AG09319 (cell line): ENCODE measurements at places on chromosomes 13 and 19.

DNA sequence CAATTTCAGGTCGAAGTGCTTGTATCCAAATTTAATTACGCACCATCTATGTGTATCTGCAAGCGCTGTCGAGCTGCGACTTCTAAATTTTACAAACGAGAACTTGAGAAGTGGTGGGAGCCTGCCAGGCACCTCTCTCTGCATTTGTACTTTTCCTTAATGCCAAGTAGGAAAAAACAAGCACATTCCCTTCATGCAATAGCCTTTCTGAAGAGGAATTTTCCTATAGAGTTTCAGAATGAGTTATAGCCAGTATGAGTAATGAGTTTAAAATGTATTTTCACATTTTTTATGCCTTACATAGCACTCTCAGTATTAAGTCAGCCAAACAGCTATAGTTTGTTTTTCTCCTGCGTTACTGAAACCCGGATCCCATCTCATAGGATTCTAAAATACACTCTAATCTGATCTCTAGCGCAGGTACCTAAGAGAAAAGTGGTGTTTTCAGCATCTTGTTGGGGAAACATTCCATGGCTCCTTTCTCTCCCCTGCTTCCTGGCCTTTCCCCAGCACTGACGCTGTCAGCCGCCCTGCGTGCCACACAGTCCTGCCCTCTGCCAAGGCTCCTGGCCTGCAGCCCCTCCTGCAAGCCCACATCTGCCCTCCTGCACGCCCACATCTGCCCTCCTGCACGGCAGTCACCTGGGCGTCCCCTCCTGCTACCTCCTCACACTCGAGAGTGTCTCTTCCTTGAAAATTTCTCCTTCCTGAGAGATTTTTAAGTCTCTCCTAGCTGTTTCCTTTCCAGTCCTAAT, 526.9 kb downstream of the MYO16 start:
- DNase-seq: peak; percentile 54

DNA sequence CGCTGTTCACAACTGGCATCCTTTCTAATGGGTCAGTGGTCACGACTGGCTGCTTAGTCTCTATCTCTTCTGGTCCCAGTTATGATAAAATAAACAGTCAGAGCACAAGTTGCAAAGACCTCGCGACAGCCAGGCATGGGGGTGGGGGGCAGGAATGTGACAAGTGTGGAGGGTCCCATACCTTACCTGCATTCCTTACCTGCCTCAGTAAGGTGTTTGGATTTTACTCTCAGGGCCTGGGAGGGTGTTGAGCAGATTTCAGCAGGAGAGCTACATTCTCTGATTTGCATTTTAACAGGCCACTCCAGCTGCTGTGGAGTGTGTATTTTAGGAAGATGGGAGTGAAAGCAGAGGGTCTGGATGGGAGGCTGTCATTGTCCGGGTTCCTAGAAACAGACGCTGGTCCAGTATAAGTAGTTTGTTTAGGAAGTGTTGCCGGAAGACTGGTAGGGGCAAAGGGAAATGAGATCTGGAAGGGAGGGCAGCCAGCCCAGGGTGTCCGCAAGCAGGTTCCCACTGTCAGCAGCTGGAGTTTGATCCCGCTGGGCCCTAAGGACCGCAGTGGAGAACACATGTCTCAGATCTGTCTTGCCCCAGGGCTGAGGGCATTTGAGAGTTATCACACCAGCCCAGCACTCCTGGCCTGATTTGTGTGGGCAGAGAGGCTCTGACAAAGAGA, 920.0 kb downstream of the UQCRFS1 start:
- no peak for DNase-seq

GRCh38 chr19:51089786-51090185, 7.1 kb upstream of the KLK14 start:
- DNase-seq: no peak

GRCh38 chr13:102090532-102090931, 311.3 kb downstream of the FGF14 start:
- DNase-seq: no peak

- no peak for DNase-seq
Measured at GRCh38 chr13:57784633-57785032, 153.1 kb downstream of the PCDH17 start.

DNA sequence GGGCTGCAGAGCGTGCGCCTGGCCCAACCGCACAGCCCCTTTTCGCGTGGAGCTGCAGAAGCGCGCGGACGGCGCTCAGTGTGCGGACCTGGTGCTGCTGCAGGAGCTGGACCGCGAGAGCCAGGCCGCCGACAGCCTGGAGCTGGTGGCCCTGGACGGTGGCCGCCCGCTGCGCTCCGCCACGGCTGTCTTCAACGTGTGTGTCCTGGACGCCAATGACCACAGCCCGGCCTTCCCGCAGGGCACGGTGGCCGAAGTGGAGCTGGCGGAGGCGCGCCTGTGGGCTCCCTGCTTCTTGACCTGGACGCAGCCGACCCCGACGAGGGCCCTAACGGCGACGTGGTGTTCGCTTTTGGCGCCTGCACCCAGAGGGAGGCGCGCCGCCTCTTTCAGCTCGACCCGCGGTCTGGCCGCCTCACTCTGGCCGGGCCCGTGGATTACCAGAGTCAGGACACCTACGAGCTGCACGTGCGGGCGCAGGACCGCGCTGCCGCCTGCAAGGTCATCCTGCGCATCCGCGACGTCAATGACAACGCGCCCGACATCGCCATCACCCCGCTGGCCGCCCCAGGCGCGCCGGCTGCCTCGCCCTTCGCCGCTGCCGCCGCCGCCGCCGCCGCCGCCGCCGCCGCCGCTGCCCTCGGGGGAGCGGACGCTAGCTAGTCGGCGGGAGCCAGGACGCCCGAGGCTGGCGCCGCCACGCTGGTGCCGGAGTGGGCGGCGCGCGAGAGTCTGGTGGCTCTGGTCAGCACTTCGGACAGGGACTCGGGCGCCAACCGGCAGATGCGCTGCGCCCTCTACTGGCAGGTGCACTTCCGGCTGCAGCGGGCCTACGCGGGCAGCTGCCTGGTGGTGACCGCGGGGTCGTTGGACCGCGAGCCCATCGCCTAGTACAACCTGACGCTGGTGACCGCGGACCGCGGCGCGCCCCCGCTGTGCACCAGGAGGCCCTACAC, 172.2 kb downstream of the OLFM4 start:
- DNase-seq: no peak

GRCh38 chr19:5477451-5478215, 22.4 kb downstream of the ZNRF4 start:
- DNase-seq: no peak

- DNase-seq: no peak
Measured at GRCh38 chr13:42991898-42992763, at the start of gene EPSTI1. Gene EPSTI1, minus strand, starts transcription at chr13:42992241. Its CDS starts 76 bp downstream, at chr13:42992165.

DNA sequence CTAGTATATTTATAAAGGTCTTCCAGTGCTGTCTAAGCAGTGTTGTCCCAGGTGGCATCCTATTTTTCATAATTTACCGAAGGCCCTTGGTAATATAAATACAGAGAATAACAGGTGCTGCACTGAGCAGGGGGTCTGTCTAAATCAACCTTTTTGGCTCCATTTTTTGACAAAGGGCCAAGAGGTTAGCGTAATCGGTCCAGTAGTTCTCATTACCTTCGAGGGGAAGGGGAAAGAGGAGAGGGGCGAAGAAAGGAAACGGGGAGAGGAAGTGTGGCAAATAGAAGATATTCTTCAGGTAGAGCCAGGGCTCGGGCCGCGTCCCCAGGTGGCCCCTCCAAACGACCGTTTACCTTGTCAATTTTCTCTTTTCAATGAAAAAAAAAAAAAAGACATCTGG, 749 bp upstream of the PAN3 start:
- DNase-seq: no peak

DNA sequence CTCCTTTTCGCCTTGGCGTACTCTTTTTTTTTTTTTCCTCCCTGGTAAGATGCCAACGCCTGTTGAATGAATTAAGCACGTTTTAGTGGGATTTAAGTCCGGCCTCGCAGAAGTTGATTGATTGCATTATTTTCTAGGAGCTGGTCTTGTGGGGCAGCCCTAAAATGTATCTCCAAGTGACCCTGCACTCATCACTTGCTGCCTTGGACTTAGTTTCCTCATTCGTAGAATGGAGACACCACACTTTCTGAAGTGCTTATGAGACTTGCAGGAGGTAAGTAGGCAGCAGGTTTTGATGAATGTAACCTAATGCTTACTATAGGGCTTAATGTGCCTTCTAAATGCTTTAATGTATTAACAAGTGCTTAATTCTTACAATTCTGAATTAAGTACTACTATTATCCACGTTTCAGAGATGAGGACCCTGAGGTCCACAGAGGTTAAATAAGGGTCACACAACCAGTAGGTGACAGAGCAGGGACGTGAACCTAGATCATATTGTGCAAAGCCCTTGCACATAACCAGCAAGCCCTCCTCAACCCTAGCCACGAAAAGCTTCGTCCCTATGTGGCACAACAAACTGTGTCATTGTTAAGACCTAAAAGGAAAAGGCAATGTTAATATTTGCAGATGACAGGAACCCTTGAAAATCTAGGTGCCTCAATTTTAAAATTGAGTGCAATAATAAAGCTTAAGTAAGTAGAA, 514 bp upstream of the ARGLU1 start:
- DNase-seq: no peak

DNA sequence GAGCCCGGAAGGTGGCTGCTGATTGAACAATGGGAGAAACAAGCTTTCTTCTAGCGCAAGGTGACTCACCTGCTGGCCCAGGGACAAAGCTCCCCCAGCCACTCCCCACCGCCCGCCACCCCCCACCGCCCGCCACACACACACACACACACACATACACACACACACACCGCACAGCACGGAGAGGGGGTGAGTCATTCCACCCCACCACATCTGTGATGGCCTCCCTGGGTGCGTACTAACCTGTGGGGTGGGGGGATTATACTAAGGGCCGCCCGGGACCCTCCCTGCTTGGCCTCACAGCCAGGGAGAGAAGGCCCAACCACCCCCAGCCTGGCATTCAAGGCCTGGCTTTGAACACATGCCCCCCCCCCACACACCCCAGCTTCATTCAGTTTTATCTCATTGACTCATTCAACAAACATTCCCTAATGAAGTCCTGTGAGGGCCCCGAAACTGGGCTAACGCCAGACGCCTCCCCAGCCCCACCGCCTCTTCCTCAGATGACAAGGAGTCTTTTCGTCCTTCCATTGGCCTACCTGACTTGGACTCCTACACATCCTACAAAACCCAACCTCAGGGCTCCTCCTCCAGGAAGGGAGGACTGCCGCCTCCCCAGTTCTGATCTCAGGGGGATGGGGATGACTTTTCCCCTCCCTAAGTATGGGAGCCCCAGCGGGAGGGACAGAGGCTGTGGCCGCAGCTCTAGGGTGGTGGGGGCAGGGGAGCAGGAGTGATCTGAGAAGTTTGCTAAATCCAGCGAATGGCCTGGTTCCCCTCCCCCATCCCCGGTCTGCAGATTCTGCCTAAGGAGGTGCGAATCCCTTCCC, 5.8 kb upstream of the ONECUT3 start:
- DNase-seq: no peak

DNA sequence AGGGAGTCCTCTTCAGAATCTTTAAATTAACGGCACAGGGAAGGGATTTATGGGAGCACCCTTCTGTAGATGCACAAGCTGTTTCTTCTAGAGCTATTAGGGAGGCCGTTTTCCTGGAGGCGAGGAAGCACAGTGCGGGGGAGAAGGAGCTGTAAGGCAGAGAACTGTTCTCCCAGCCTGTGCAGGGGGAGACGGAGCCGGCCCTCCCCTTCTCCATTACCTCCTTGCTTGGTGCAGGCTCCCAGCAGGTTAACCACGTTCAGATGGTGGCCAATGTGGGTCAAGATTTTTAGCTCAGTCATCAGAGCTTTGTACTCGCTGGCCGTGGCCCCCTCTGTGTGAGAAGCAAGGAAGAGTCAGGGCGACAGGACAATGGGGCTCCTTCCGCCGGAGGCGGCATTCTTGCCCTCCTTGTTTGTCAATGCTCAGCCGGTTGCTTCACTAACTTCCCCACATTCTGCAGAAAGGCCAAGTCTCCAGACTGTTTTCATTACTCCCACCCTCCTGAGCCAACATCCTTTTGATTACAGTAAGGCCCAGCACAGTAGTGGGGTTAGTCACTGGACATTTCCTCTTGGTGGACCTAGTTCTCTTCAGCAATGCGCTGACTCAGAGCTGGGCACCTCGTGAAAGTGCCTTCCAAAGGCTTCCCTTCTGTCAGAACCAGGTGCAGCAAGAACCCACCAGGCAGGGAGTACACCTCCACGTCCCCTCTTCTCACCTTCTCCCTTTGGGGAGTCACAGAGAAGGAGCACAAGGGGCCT, 165.4 kb downstream of the FLT1 start:
- peak; percentile 89 for DNase-seq
